Stimulated activated CD8-positive, alpha-beta memory T cell treated with anti-CD3 and anti-CD28 coated beads, Interleukin-15, amount 100 ng/mL, for 48 hours (primary cell): ENCODE measurements at places on chromosomes 2 and 18.

DNA sequence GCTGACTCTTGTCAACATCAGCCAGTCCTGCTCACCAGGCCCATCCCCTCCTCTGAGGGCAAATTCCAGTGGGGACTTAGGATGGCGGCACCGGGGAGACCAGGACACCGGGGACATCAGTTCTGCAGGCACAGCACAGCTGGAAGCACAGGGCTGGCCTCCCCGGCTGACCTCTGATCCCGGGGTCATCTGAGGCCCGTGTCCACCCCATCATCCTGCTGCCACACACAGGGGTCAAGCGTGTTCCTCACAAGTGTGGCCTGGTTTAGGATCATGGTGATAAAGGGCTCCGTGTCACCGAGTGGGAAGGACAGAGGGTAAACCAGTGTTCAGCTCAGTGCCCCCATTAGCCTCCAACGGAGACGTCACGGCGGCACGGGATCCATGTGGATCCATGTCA is 58.1 kb upstream of the CTDP1 start:
- no peak for DNase-seq

DNA sequence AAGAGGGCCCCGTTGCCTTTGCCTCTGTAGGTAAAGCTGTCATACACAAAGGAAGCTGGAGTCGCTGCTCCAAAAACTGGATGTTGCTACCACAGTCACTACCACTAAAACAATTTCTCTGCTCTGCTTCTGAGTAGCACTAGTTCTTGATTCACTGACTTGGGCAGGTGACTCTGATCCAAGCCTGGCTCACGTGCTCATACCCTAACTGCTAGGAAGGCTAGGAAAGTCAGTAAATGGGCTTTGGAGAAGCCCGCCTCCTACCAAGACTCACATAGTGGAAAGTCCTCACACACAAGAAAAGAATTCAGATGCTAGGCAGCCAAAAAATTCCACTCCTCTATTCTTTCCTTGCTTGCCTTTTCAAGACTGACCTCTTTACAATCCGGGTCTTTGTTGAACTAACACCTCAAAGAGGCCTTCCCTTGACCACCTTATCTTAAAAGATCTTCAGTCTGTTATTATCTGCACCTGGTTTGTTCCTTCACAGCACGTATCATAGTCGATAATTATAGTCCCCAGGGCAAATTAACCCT is 11.4 kb upstream of the DYNC1I2 start:
- no peak for DNase-seq

GRCh38 chr2:181810823-181811695 is 80.5 kb upstream of the ITPRID2 start:
- no peak for DNase-seq

DNA sequence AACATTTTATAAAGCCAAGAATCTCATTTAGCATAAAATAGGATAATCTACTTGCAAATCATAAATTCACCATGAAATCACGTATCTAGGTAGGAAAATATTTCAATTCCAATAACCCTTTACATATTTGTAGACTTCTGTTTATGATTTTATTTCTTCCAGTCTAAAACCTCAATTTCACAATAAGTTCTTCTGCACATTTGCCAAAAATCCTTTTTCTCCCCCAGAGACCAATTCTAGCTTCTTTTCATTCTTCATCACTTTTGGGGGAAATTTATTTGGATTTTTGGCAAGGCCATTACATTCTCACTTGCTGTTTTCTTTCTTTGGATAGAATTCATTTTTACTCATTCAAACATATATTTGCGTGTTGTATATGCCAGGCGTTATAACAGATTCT is 86.8 kb downstream of the SPRED2 start:
- no peak for DNase-seq

DNA sequence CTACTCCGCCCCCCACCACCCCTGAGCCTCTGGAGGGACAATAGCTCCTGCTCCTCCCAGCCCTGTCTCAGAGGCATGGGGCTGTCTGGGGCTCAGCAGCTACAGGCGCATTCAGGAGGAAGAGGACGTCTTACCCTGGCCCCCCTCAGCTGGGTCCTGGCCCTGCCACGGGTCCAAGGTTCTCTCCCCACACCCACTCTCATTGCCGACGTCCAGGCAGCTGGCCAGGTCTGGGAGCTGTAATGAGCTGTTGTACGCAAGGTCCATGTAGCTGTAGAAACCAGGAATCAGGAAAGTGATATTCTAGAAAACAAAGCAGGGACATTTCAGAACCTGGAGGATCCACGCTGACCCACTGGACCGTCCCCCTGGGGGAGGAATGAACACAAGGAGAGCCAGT is 13.5 kb downstream of the PASK start:
- DNase-seq = no peak

GRCh38 chr2:216257089-216257488 is 115.2 kb downstream of the MARCHF4 start:
- DNase-seq = no peak

GRCh38 chr2:20491739-20492531 is 45.1 kb downstream of the RHOB start:
- DNase-seq = no peak

GRCh38 chr2:240704651-240705050 is 13.0 kb downstream of the AQP12A start:
- DNase-seq = peak; percentile 8

GRCh38 chr2:120850551-120850950 is 114.9 kb downstream of the GLI2 start:
- no peak for DNase-seq

DNA sequence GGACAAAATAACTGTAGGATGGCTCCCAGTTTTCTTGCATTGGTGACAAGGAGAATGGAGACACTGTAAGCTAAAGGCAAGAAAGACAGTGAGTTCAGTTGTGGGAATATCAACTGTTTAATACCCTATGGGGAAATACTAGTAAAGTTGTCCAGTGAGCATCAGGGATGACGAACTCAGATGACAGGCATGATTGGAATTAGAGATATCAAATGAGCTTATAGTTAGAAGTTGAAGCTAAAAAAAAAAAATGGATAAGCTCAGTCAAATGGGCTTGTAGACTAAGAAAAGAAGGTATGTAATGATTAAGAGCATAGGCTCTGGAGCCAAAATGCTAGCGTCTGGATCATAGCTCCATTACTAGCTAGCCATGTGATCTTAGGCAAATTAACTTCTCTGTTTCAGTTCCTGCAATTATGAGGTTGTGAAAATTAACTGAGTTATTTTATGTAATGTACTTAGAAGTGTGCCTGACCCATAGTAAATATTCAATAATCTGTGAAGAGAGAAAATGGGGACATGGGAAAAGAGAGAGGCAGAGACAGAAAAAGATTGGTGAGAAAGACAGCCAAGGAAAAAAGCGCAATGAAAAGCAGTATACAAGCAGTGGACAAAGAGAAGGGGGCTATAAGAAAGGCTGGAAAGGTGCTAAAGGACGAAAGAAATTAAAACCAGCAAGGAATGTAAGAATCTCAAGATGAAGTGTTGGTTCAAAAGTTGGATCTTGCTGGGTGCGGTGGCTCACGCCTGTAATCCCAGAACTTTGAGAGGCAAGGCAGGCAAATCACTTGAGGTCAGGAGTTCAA is 95.7 kb upstream of the SLC39A10 start:
- DNase-seq = no peak

DNA sequence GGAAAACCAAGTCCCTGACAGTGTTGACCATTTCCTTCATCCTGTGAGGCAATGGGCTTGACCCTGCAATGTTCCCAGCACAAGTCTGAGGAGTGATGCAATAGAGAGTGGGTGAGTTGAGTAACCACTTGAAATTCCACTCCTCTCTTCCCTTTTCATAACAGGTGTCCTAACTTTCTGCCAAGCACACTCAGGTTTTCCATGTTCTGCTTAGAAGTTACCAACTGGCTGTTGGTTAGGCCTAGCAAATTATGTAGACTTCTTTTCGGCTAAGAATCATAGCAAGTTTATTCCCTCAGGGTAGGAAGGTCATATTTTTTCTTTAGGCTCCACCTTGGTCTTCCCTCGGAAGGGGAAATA is 11.5 kb downstream of the GNLY start:
- DNase-seq = no peak

GRCh38 chr2:240161087-240161750 is 20.8 kb upstream of the OTOS start:
- DNase-seq = no peak

GRCh38 chr18:62663731-62664336 is 51.5 kb upstream of the PHLPP1 start:
- no peak for DNase-seq

DNA sequence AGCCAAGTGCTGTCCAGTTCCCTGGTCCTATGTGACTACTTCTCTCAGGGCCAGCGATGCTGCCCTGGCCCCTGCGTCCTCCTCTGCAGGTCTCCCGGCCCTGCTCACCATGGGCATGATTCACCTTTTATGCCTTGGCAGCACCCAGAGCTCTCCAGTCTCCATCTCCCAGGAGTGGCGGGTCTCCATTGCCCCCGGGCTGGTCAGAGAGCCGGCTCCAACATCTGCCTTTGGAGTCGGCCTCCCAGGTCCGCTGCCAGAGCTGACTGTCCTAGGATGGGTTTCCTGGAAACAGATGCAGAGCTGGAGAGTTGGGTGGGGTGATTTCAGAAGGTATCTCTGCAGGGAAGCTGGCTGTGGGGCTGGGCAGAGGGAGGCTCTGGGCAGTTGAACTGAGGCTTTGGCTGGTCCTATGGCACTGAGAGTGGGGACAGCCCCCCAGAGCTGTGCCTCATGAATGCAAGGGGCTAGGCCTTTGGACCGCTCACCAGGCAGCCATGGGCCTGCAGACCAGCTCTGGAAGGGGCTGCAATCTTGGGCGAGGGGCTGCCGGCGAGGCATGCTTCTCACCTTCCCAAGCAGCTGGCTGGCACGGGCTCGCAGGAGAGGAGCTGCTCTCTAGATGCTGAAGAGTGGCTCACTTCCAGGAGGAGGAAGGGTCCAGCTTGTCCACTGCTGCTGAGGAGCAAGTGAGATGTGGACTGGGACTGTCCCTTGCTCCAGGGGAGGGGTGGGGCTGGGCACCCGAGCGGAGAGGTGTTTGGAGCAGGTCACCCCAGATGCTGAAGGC is 59.8 kb upstream of the HS6ST1 start:
- no peak for DNase-seq

GRCh38 chr2:174827371-174828369 is 63.4 kb upstream of the CHRNA1 start:
- DNase-seq = no peak

GRCh38 chr2:32534831-32535230 is 93.0 kb upstream of the TTC27 start:
- DNase-seq = no peak
